ENCODE measurements at places on chromosomes 6 and 20. TPM values are rescaled to one million over a fixed set of nuclear protein-coding genes. Genes with fewer than 3 reads are reported as not detected.

- no peak for DNase-seq
- peaks cover 23% of the 10 kb centered on the region for H3K27me3 ChIP-seq
- no peak overlapping the region for H3K27ac ChIP-seq
- no peaks in the 10 kb centered on the region for H3K4me1 ChIP-seq
Observed at GRCh38 chr6:131823276-131823902, 15.6 kb downstream of the ENPP1 start.

DNA sequence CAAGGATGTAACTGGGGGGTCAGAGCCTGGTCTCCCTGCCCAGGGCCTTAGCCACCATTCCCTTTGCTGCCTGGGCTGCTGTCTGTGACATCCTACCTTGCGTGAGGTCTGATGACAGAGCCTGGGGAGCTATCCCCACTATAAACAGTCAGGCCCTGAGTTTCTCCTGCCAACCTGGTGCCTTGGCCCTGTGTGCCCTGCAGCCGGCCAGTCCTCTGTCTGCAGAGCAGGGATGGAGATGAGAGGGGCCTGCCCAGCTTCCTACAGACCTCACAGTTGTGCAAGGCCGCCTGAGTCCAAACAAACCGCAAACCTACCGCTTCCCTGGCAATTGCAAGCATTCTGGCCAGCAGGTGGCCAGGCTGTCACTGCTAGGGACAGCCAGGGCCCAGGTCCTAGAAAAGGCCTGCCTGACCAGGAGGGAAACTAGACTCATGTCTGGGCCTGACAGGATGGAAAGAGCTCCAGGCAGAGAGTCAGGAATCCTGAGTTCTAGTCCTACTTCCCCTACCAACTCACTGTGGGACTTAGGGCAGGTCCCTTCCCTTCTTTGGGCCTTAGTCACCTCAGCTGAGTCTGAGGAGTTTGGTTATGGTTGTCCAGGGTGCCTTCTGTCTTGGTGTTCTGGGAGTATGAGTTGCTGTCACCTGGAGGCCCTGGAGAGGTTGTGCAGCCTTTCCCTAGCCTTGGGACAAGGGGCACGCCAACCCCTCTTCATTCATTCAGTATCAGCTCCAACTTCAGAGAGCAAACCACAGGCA, 86.2 kb downstream of the VEGFA start:
- no peak overlapping the region for H3K27ac ChIP-seq
- DNase-seq = no peak
- no peak overlapping the region for H3K4me3 ChIP-seq
- no peaks in the 10 kb centered on the region for H3K36me3 ChIP-seq
- no peaks in the 10 kb centered on the region for H3K27me3 ChIP-seq

- no peak for DNase-seq
- peaks cover 7% of the 10 kb centered on the region for H3K4me1 ChIP-seq
- peaks cover 2% of the 10 kb centered on the region for H3K27me3 ChIP-seq
- no peak overlapping the region for H3K27ac ChIP-seq
- H3K4me3 ChIP-seq = no peak overlapping the region
- no peaks in the 10 kb centered on the region for H3K36me3 ChIP-seq
Observed at GRCh38 chr6:79984261-79984660, 20.2 kb upstream of the TTK start.

DNA sequence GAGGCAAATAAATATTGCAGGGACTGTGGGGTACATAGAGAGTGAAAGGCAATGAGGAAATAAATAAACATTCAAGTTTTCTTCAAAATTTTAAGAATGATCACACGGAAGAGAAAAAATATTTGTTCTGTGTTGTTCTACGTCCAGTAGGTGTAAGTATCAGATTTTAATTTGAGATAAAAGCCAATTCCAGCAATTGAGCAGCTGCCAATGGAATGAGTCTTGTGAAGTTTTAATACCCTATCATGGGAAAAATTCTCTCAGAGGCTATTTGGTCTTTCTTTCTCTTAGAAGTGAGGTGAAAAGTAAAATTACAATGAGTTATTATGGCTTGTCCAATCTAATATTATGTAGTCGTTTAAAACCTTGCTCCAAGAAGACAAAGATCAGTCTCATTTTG, 195.7 kb upstream of the CITED2 start:
- H3K4me3 ChIP-seq = no peak overlapping the region
- no peaks in the 10 kb centered on the region for H3K27me3 ChIP-seq
- no peak for DNase-seq
- no peaks in the 10 kb centered on the region for H3K4me1 ChIP-seq

DNA sequence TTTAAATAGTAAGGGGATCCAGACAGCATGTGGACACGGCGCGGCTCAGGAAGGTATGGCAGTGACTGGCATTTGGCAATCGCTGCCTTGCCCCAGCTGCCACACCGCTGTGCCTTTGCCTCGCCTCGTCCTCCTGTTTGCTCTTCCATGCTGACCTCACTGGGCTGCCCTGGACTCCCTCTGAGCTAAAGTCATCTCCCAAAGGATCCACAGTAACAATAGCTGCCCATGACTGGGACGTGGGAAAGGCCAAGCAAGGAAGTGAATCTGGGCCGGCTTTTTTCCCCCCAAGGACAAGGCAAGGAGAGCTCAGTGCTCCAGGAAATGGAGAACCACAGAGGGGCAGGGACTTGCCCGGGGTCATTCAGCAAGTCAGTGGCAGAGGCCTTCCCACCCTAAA, 48.1 kb downstream of the JPH2 start:
- H3K27me3 ChIP-seq = peaks cover 20% of the 10 kb centered on the region
- no peak overlapping the region for H3K4me3 ChIP-seq
- no peak overlapping the region for H3K27ac ChIP-seq
- H3K36me3 ChIP-seq = no peaks in the 10 kb centered on the region

- no peak for DNase-seq
- no peaks in the 10 kb centered on the region for H3K36me3 ChIP-seq
- no peaks in the 10 kb centered on the region for H3K4me1 ChIP-seq
- no peak overlapping the region for H3K4me3 ChIP-seq
- peaks cover 31% of the 10 kb centered on the region for H3K27me3 ChIP-seq
Observed at GRCh38 chr20:49526056-49526455, 41.9 kb downstream of the PTGIS start.

GRCh38 chr6:166853371-166854325, 102.7 kb downstream of the RNASET2 start:
- peaks cover 44% of the 10 kb centered on the region for H3K4me1 ChIP-seq
- H3K4me3 ChIP-seq = no peak overlapping the region
- H3K27me3 ChIP-seq = no peaks in the 10 kb centered on the region
- no peaks in the 10 kb centered on the region for H3K36me3 ChIP-seq

DNA sequence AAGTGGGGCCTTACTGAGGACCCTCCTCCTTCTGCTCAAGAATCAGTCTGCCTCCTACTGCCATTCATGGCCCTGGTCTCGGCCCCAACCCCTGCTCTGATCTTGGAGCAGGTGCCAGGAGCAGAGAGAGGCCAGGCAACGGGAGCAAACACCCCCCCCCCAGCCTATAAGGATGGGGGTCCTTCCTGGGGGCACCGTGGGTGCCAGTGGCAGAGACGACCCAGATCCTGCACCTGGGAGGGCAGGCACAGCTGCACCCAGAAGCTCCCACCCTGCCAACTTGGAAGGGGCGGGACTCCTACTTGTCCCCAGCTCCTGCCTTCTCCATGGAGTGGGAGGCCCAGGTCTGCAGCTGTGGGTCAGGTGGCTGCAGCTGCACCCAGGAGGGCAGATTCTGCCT, 183.2 kb downstream of the EYA4 start:
- H3K4me3 ChIP-seq = no peak overlapping the region
- no peaks in the 10 kb centered on the region for H3K4me1 ChIP-seq
- no peak for DNase-seq
- no peaks in the 10 kb centered on the region for H3K36me3 ChIP-seq
- H3K27me3 ChIP-seq = peaks cover 6% of the 10 kb centered on the region
- H3K27ac ChIP-seq = no peak overlapping the region

DNA sequence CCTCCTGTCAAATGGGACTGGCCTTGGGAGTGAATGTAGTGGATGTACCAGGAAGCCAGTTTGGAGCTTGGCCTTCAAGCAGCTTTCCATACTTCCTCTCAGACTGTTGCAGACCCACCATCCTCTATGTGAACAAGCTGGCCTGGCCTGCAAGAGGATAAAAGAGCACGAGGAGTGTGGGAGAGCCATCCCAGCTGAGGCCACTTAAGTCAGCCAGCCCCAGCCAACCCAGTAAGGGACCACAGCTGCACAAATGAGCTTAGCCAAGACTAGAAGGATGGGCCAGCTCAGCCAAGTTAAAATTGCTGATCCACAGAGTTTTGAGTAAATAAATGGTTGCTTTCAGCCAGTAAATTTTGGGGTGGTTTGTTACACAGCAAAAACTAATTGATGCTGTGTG, 156.9 kb upstream of the SOX4 start:
- H3K27me3 ChIP-seq = no peaks in the 10 kb centered on the region
- no peak overlapping the region for H3K27ac ChIP-seq
- H3K36me3 ChIP-seq = no peaks in the 10 kb centered on the region
- no peak overlapping the region for H3K4me3 ChIP-seq

DNA sequence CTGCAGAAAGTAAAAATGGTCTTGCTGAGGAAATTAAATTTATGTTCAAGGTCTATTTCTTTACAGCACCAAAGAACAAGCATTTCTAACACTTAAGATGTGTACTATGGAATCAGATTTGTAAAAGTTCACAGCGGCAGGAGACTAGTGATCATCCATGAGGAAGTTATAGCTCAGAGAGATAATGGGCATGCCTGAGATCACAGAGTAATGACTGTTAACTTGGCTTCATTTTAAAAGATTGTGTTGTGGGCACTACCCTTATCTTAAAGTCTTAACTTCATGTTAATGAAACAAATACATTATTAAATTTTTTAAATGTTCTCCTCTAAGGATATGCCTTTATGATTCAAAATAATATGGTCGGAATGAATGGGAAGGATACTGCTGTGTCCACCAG, 168.6 kb downstream of the GMPR start:
- no peaks in the 10 kb centered on the region for H3K36me3 ChIP-seq
- H3K4me1 ChIP-seq = peaks cover 49% of the 10 kb centered on the region
- H3K27me3 ChIP-seq = no peaks in the 10 kb centered on the region
- DNase-seq = no peak

DNA sequence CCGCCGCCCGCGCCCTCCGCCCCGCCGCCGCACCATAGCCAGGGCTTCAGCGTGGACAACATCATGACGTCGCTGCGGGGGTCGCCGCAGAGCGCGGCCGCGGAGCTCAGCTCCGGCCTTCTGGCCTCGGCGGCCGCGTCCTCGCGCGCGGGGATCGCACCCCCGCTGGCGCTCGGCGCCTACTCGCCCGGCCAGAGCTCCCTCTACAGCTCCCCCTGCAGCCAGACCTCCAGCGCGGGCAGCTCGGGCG, 1.5 kb downstream of the FOXC1 start:
- DNase-seq = no peak
- no peak overlapping the region for H3K27ac ChIP-seq
- no peak overlapping the region for H3K4me3 ChIP-seq

DNA sequence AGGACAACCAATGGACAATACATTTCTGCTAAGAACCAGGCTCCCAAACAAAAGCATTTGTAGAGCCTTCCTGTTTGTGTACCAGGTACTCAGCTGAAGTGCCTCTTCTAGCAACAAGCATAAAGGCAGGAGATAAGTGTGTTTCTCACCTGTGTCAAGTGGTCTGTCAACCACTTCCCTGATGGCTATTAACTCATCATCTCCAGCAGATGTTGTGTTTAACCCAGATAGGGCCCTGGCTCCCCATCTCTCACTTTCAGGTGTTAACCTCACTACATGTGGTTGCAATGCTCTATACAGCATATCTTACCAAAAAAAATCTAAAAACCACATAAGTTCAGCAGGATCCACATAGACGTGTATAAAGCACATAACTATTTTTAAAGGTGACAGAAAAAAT, 9.6 kb upstream of the IL17A start:
- H3K4me3 ChIP-seq = no peak overlapping the region
- no peak for DNase-seq
- no peak overlapping the region for H3K27ac ChIP-seq

DNA sequence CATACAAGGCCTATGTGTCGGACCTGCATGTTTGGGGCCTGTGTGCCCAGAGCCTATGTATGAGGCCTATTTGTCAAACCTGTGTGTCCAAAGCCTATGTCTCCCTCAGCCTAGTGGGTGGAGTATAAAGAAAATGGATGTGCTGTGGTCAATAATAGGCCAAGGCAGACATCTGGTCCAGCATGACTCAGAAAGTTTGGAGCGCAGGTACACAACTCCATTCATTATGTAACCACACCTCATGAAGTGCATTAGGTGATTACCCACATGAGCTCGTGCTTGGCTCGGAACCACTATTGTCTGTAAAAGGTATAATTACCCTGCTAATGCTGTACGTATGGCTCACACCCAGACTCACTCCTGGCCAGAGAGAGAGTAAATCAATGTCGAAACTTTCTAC, 302.4 kb upstream of the POU3F2 start:
- no peaks in the 10 kb centered on the region for H3K36me3 ChIP-seq
- H3K4me1 ChIP-seq = no peaks in the 10 kb centered on the region
- no peak overlapping the region for H3K4me3 ChIP-seq

Gene TBX18
- not detected for total RNA-seq

Gene AKAP12
- 0.69 TPM for total RNA-seq

Data from activated B cell treated with CpG ODN at 0.5 μM for 24 hours (primary cell).